ENCODE measurements at places on chromosomes 2 and 18. TPM values are rescaled to one million over a fixed set of nuclear protein-coding genes. Genes with fewer than 3 reads are reported as not detected.

GRCh38 chr2:70926042-70926441 is 9.7 kb upstream of the ATP6V1B1 start:
- no peak for DNase-seq
- H3K4me3 ChIP-seq, result no peak overlapping the region
- no peaks in the 10 kb centered on the region for H3K27me3 ChIP-seq
- H3K27ac ChIP-seq, result no peak overlapping the region
- no peaks in the 10 kb centered on the region for H3K36me3 ChIP-seq

Gene PRKRA
- 38.0 TPM for polyA plus RNA-seq

DNA sequence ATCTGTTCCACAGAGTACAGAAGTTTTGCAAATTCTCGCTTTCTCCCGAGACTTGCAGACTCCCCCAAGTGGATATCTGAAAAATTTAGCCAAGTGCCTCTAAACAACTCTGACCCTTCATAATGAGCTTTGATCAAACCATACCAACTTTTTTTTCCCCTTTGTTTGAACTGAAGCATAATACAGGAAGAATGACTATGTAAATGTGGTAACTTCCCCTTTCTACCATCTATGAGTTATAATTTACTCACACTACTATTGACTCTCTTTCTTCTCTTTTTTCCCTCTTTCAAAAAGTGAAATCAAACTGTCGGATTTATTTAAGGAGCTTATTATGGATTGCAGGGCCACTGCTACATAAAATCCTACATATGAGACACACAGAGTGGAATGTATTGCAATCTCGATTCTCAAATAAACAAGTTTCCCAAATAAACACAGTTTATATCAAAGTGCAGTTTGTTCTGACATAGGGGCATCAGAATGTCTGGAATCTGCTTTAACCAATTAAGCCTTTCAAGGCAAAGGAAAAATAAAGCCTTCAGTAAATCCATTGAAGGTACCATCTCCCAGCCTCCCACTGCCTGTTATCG is 1.4 kb upstream of the ZNF804A start:
- peak overlapping the region; percentile 66 for H3K27ac ChIP-seq
- H3K27me3 ChIP-seq, result peaks cover 30% of the 10 kb centered on the region
- peak overlapping the region; percentile 57 for H3K4me3 ChIP-seq
- DNase-seq, result peak; percentile 29
- no peaks in the 10 kb centered on the region for H3K36me3 ChIP-seq
- H3K4me1 ChIP-seq, result peaks cover 7% of the 10 kb centered on the region

Gene PID1
- 10.2 TPM for polyA plus RNA-seq

DNA sequence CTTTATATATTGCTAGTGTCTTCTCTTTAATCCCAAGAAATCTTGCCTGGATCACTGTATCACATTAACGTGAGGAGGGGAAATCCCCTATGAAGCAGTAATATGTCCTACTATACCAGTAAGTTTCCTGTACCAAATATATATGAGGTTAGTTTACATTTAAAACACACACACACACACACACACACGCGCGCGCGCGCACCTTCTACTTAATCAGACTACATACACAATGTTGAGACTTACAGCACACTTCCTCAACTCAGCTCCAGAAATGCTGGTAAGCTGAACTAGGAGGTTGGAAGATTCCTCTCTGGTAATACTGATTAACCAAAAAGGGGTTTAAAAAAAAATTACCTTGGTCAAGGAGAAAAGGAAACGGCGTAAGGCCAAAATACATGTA is 49.3 kb downstream of the USP34 start:
- no peak overlapping the region for H3K27ac ChIP-seq
- H3K4me3 ChIP-seq, result no peak overlapping the region

GRCh38 chr2:48355494-48355893 is 174.5 kb upstream of the STON1 start:
- peaks cover 48% of the 10 kb centered on the region for H3K4me1 ChIP-seq
- no peaks in the 10 kb centered on the region for H3K36me3 ChIP-seq
- H3K27me3 ChIP-seq, result no peaks in the 10 kb centered on the region
- no peak for DNase-seq
- H3K27ac ChIP-seq, result no peak overlapping the region

DNA sequence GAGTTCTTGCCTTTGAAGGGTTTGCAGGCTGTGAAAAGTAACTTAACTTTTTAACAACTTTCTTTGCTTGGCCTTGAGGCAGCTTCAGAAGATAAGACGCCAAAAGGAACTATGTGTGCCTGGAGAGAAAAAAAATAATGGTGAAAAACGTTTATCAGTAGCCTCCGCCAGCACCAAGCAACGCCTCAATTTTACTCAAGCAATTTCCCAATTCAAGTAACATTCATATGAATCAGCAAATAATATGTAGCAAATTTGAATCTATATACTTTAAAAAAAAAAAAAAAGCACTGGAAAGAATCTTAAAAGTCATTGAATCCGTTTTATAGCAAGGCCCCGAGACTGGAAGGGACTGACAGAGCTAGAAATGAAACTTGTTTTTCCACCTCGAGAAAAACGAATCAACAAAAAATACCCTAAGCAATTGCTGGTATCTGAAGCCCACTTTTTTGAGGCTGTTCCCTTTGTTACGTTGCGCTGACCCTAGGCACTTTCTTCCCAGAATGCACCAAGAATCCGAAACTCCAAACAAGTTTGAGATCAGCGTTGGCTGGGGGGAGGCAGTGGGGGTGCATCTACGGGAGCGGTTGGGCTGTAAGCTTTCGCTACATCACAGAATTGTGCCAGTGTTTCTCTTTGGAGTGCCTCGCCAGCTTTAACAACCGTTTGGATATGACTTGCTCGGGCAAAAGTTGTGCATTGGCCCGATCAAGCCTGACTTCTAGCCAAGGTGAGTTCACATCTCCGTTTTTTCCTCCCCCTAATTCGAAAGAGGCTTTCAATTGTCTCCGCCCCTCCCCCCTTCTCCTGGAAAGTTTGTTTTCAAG is 2.7 kb upstream of the TGIF1 start:
- H3K27ac ChIP-seq, result peak overlapping the region; percentile 99
- no peaks in the 10 kb centered on the region for H3K27me3 ChIP-seq
- H3K4me1 ChIP-seq, result peaks cover 12% of the 10 kb centered on the region

Gene PAX3
- not detected for polyA plus RNA-seq

- peaks cover 13% of the 10 kb centered on the region for H3K4me1 ChIP-seq
- no peak overlapping the region for H3K27ac ChIP-seq
- no peak for DNase-seq
- no peaks in the 10 kb centered on the region for H3K27me3 ChIP-seq
- H3K4me3 ChIP-seq, result no peak overlapping the region
- peaks cover 64% of the 10 kb centered on the region for H3K36me3 ChIP-seq
Measured at GRCh38 chr18:10482363-10482984, 28.0 kb downstream of the APCDD1 start.

DNA sequence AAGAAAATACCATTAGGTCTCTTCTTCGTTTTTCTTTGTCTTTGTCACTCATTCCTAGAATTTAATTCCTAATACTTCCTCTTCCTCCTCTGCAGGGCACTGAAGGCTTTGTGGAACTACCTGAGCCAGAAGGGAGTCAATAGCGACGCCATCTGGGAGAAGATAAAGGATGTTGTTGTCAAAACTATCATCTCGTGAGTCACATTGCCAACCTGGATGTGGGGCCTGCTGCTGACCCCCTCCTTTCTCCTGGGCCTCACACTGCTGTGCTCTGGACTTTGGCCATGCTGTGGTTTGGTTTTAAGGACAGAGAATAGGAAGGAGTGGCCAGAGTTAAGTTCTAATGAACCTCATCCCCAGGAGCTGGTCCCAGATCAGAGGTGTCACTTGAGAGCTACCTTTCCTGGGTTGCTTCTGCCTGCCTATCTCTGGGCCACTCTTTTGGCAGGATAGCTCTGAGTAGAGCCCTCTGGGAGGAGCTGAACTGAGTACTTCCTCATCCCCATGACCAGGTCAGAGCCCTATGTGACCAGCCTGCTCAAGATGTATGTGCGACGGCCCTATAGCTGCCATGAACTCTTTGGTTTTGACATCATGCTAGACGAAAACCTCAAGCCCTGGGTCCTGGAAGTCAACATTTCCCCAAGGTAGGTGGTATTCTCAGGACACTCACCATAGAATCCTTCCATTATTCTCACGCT is 33.1 kb upstream of the CYP27A1 start:
- H3K27me3 ChIP-seq, result no peaks in the 10 kb centered on the region
- peaks cover 98% of the 10 kb centered on the region for H3K36me3 ChIP-seq
- no peak overlapping the region for H3K4me3 ChIP-seq
- no peaks in the 10 kb centered on the region for H3K4me1 ChIP-seq
- DNase-seq, result no peak

DNA sequence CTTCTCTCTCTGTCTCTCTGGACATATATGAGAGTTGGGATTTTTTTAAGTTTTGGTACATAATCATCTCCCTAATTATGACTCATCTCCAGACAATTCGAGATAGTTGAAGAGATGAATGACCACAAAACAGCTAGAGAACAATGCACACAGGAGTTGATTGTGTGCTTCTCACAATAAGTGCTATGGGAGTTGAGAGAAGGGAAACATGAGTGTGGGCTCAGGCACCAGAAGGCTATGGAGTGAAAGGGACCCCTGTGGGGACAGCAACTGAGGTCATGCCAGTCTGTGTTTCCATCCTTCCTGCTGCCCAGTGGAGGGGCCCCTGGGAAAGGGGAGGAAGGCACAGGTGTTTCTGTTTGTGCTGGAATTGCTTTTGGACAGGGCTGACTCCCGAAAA is 6.5 kb upstream of the YWHAQ start:
- H3K4me1 ChIP-seq, result peaks cover 26% of the 10 kb centered on the region
- H3K36me3 ChIP-seq, result no peaks in the 10 kb centered on the region
- H3K27ac ChIP-seq, result no peak overlapping the region
- no peaks in the 10 kb centered on the region for H3K27me3 ChIP-seq
- H3K4me3 ChIP-seq, result no peak overlapping the region
- DNase-seq, result no peak

Gene GREB1
- 2.4 TPM for polyA plus RNA-seq

- H3K36me3 ChIP-seq, result no peaks in the 10 kb centered on the region
- no peak overlapping the region for H3K27ac ChIP-seq
- H3K27me3 ChIP-seq, result no peaks in the 10 kb centered on the region
- no peaks in the 10 kb centered on the region for H3K4me1 ChIP-seq
- no peak for DNase-seq
Measured at GRCh38 chr18:71951001-71951400, 593.1 kb downstream of the CBLN2 start.

Gene PSTPIP2
- 6.6 TPM for polyA plus RNA-seq

Gene MDH1B
- 0.76 TPM for polyA plus RNA-seq
